ENCODE measurements at places on chromosomes 7 and 10.

GRCh38 chr10:98038288-98038687 lies 7.9 kb upstream of the CRTAC1 start:
- no peak for DNase-seq

GRCh38 chr7:106621393-106622132 lies 39.4 kb downstream of the CCDC71L start:
- no peak for DNase-seq

GRCh38 chr7:31373337-31374289 lies 33.1 kb upstream of the NEUROD6 start:
- DNase-seq: no peak

DNA sequence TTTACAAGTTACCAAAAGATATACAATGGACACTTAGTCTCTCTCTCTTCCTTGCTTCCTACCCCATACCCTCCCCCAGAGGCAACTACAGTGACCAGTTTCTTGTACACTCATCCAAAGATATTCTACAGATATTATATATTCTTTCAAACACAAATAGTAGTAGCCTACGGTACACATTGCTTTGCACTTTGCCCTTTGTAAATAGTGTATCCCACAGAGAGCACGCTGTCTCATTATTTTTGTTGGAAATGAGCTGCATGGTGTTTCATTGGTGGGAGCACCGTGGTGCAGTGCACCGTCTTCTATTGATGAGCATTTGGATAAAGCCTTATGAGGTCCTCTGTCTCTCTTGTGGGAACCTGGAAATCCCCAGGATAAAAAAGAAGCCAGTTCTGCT lies 24.2 kb downstream of the STRA8 start:
- no peak for DNase-seq

- no peak for DNase-seq
These were observed 107.4 kb downstream of the ZRANB1 start for GRCh38 chr10:125049216-125049881.

DNA sequence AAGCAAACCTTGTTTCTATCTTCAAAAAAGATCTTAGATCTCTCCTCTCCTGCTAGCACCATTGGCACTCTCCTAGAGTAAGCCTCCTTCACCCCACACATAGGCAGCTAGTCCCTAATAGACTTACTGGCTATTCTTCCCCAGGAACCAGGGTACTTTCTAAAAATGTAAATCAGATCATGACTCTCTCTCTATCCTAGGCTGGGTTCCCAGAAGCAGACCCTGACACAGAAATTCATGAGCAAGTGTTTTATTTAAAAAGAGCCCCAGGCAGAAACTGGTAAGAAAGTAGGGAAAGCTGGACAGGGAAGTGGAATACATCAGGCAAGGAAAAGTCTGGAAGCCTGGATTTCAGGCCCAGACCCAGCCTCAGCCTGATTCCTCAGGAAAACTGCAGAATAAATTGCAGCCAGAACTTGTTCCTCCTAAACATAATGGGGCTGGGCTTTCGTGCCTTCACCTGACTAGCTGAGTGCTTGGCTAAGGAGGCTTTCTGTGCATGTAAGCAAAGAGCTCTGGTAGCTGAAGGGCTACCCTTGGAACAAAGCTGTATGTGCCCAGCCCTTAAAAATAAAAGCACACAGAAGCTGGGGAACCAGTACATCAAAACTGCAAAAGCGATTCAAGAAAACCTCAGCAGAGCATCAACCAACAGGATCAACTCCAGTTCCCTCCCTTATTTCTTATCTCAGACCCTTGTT lies 18.8 kb upstream of the SORBS1 start:
- no peak for DNase-seq

GRCh38 chr10:95403700-95404461 lies 113.1 kb upstream of the PDLIM1 start:
- no peak for DNase-seq

Measured in activated T-helper 2 cell treated with anti-CD3 and anti-CD28 coated beads, Interferon-gamma antibody, Interleukin-2, Interleukin-4, amounts not matched to agents 10 μg/mL and 5 μg/mL and 100 μg/mL, durations not matched to agents 14 hours and 24 hours and 36 hours (primary cell).